ENCODE measurements at places on chromosomes 13 and 19. TPM values are rescaled to one million over a fixed set of nuclear protein-coding genes. Genes with fewer than 3 reads are reported as not detected.

Gene N4BP2L1
- 11.8 TPM for total RNA-seq

Gene SIGLEC8
- 0.59 TPM for total RNA-seq

Gene LILRA1
- total RNA-seq: not detected

Gene ASPDH
- total RNA-seq: not detected

Gene FXYD1
- 17.4 TPM for total RNA-seq

Gene PSG11
- 0.10 TPM for total RNA-seq

DNA sequence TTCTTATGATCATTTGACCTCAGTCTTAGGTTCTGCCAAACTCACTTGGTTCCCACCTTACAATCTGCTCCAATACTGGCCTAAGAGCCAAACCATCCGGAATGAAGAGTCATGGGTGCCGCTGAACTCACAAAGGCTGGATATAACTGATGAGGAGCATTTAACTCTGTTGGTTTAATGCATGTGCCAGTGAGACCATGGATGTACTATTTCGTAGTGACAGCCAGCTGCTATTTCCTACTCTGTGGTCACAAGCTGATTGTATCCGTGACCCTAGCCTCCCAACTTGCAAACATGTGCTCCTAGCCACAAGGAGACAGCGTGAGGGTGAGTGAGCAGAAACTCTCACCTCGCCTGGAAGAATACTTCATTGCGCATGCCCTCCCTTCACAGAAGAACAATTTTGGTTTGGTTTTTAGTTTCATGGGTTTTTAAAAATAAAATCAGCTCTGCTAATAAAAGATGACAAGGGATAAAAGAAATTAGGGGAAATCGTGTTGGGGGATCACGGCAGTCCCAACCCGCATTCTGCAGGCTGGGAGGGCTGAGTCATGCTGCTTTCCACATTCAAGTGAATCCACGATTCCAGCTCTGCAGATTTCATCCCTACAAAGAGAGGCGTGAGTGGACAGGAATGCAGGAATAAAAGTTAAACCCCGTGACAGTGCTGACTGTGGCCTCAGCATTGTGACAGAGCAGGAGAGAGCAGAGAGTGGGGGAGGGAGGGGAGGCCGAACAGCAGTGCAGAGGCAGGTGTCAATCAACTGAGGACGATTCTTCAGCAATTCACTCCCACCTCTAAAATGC is 66.8 kb upstream of the RAP2A start:
- DNase-seq: no peak

DNA sequence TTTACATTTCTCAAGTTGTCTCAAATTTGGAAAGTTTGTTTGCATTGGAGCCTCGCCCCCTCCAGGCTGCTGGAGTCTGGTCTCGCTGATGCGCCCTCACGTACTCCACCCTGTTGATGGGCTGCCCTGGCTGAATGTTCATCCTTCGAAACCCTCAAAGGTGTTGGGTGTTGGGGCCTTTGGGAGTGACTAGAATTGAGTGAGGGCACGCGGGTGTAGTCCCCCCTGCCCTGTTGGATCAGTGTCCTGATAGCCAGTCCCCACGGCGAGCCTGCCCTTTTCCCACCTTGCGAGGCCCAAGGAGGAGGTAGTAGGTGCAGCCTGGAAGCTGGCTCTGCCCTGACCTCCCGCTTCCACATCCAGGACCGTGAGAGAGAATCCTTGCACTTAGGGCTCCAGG is 14.8 kb downstream of the TFDP1 start:
- no peak for DNase-seq

GRCh38 chr19:39996218-39996810 is 546 bp upstream of the ZNF546 start:
- DNase-seq: peak; percentile 71

DNA sequence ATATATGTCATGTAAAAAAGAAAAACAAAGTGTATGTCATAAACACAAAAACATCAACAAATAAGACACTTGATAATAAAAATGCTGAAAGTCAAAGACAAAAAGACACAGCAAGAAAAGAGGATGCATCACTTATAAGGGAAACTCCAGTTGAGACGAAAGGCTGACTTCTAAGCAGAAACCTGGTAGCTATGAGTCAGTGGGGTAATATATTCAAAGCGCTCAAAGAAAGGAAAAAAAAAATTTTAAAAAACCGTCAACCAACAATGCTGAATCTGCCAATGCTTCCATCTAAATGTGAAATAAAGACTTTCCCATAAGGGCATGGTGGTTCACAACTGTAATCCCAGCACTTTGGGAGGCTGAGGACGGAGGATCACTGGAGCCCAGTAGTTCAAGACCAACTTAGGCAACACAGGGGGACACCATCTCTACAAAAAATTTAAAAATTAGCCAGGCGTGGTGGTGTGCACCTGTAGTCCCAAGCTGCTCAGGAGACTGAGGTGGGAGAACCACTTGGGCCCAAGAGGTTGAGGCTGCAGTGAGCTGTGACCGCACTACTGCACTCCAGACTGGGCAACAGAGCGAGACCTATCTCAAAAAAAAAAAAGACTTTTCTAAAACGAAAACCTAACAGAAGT is 24.0 kb downstream of the USP12 start:
- DNase-seq: no peak

DNA sequence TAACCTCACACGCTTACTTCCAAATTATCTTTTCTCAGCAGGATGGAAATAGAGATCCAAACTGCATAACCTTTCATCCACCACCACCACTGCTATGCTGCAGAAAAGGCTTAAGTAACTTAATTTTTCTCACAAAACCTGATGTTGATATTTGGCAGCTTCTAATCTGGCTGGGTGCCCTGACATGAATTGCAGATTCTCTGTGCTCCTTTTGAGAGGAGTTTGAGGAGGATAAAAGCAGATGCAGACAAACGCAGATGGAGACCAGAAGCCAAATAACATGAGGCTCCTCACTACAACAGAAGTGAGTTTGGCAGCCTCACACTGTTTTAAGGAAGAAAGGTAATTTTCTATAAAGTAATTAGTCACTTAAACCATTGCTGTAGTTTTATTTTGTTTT is 646.2 kb upstream of the ATXN8OS start:
- DNase-seq: peak; percentile 30

- no peak for DNase-seq
These were observed 48.2 kb downstream of the ADGRE1 start for GRCh38 chr19:6935618-6936017.

- DNase-seq: no peak
These were observed 1247.2 kb upstream of the PRR20A start for GRCh38 chr13:55893540-55893939.

DNA sequence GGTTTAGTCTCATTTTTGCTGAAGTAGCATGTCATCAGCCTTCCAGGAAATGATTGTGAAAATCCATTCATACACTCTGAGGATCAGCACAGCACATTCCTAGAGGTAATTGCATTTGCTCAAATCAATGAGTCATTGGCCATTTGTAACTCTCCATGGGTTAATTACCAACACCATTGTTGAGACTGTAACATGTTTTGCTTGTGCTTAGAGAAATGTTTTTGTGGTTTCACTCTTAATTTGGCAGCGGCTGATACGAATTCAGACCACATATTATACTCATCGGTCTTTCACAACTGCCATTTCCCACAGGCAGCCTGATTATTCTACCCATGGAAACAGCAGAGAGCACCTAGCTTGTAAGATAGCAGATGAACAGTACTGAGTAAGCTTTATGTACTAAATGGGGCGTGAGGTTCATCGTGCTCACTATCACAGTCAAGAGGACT is 110.3 kb downstream of the NHLRC3 start:
- peak; percentile 31 for DNase-seq

GRCh38 chr19:37943480-37943879 is 36.5 kb downstream of the SIPA1L3 start:
- DNase-seq: no peak

- no peak for DNase-seq
These were observed 486.1 kb downstream of the UQCRFS1 start for GRCh38 chr19:28726533-28727479.

DNA sequence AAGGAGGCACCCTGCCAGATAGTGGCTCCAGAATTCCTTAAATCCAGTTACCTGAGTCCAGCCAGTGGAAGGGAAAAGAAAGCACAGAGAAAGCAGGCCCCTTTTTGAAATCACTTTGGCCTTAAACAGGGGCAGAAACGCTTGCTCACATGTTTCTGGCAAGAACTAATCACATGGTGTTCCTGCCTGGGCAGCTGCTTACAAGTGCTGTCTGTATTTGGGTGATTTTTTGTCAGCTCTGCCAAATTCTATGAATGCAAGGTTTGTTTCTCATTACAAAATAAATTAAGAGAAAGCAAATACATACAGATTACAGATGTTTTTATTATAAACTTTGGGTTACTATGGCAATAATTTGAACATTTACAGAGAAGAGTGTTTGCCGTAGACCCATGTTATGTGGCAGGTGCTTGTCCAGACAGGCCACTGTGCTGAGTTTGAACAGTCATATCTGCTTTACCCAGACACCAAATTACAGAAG is 1237.8 kb downstream of the SLITRK5 start:
- DNase-seq: peak; percentile 18

GRCh38 chr13:95254339-95254738 is 46.9 kb downstream of the ABCC4 start:
- DNase-seq: no peak

- peak; percentile 14 for DNase-seq
These were observed 8.0 kb downstream of the DNASE2 start for GRCh38 chr19:12872941-12873890.

DNA sequence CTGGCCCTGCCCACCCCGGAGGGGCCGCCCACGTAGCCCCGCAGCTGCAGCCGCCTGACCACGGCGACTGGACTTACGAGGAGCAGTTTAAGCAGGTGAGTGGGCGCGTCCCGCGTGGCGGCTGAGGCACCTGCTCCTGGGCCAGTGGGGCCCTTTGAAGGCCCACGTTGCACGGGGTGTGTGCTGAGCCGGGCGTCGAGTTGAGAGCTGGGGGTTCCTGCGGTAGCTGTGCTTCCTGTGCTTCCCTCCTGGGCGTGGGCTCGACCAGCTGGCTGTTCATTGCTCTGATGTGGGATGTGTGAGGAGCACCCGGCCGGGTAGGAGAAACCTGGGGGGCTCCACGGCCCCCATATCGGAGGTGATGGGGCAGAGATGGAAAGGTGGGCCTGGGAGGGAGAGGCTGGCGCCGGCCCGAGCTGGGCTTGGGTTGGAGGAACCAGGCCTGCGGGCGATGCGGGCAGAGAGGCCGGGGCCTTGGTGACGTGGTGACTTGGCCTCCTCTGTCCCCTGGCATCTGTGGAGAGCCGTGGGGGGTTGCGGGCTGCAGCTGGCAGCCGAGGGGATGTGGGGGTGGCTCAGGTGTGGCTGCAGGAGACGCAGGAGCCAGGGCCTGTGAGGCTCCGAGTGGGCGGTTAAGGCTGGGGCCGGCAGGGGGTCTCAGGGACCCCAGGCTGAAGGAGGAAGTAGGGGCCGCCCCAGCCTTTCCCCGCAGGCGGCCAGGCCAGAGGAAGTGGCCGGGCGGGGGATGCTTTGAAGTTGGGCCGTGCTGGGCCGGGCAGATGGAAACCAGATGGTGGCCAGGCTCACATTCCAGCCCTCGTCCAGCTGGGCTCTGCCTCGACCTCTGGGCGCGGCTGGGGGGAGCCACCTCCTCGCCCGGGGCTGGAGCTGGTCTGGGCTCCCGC is 7.1 kb downstream of the ARID3A start:
- DNase-seq: no peak

DNA sequence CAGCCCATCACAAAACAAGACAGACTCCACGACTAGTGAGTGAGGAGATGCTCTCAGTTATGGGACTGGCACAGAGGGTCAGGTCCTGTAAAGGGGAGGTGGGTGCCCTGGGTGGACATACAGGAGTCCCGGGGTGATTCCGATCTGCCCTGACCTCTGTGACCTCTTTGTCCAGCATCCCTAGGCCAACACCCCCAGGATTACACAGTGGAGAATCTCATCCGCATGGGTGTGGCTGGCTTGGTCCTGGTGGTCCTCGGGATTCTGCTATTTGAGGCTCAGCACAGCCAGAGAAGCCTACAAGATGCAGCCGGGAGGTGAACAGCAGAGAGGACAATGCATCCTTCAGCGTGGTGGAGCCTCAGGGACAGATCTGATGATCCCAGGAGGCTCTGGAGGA is 6.4 kb upstream of the LILRA1 start:
- no peak for DNase-seq

DNA sequence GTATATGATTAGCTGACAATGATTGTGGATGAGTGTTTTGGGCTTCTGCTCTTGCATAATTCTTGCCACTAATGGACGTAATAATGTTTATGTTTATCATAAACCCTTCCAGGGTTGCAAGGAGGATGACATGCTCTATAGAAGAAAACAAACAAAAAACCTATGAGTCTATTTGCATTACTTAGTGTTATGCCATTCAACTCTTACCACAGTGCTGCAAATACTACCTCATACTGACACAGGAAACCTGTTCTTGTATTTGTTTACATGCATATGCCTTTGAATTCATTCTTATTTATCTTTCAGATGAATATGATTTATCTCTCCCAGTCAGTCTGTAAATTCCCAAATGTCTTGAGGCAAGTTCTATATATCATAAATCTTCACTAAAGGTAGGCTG is 39.6 kb upstream of the FREM2 start:
- no peak for DNase-seq

GRCh38 chr19:21128901-21129698 is 12.7 kb upstream of the ZNF431 start:
- DNase-seq: no peak

GRCh38 chr19:2087621-2088100 is 8.5 kb downstream of the MOB3A start:
- no peak for DNase-seq

GRCh38 chr13:101523154-101524131 is 71.0 kb downstream of the ITGBL1 start:
- no peak for DNase-seq
